ENCODE measurements at places on chromosomes 3 and 15.

DNA sequence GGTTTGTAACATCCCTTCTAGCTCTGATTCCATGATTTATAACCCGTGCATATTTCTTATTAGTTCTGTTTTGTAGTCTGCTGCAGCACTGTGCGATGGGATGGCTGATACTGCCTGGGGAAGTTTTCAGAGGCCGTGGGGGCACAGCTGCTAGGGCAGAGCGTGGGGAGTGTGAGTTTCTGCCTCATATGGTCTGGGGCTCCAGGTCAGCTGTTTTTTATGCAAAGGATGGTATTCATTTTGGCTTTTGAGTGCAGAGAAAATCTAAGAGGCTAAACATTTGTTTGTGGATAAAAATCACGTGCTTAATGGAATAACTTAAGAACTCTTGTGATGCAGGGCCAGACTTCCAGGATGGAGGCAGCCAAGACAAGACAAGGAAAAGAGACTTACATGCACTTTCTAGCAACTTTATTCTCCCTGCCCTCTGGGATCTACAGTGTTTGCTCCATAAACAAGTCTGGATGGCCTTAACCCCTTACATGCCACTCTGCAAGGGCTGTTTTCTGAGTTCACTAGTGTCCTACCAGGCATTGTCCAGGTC is 45.5 kb upstream of the CFAP161 start:
- no peak for DNase-seq

DNA sequence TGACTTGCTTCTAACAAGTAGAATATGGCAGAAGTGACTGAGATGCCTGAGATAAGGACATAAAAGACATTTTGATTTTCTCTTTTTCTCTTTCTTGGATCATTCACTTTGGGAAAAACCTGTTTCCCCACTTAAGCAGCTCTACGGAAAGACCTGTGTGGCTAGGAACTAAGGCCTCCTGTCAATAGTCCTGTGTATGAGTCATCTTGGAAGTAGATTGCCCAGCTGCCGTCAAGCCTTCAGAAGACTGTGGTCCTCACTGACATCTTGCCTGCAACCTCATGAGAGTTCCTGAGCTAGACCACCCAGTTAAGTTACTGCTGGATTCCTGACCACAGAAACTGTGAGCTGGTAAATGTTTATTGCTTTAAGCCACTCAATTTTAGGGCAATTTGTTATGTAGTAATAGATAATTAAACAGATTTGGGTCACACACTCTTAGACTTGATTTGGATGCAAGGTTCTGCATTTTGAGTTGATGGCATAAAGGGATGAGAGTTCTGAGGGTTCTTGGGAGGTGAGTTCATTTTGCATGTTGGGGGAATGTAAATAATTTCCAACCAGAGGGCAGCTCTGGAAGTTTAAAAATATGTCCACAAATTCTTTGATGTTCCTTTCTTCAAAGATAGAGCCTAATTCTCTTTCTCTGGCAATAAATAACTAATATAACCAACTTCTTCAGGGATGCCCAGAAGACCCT is 229.2 kb downstream of the SQOR start:
- DNase-seq = no peak

DNA sequence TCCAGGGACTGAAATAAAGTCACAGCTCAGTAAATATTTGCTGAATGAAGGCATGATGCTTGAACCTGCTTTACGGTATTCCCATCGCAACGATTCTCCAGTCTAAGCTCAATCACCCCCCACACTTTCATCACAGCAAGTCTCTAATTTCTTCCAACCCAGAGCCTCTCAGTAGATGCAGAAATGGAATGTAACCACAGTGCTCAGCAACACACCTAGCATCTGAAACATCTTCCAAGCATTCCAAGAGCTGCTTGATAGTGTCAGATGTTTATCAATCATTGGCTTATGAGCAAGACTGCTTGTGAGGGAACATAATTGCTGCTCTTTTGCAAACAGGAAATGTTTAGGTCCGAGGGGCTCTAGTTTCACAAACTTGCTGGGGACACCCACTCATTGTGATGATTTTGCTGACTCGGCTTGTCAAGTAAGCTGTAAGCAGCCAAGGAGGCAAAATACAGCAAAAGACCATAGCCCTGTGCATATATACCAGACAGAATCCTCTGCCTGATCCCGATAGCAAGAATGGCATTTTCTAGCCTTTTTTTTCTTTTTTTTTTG is 751.2 kb downstream of the NR2F2 start:
- no peak for DNase-seq

- DNase-seq = no peak
Measured at GRCh38 chr3:112786881-112787579, 59.6 kb downstream of the CD200R1L start.

GRCh38 chr3:169144731-169145130 is 518.8 kb downstream of the MECOM start:
- DNase-seq = no peak

DNA sequence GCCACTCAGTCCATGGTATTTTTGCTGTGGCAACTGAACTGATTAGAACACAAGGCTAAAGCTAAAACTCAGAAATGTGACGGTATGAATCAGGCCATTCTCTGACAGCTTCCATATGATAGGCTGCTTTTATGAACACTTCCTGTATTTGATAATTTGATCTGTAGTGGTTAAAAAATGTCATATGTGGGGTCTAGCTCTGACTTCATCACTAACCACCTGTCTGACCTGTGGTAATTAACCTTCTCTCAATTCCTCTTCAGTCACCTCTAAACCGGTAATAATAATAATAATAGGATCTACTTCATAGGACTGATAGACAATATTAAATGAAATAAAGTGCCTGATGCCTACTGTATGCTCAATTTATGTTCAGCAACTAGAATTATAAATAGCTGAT is 223.2 kb downstream of the MBNL1 start:
- DNase-seq = no peak

- no peak for DNase-seq
Measured at GRCh38 chr15:77768107-77768506, 135.4 kb upstream of the LINGO1 start.

GRCh38 chr3:39052583-39052982 is 767 bp downstream of the WDR48 start:
- no peak for DNase-seq

DNA sequence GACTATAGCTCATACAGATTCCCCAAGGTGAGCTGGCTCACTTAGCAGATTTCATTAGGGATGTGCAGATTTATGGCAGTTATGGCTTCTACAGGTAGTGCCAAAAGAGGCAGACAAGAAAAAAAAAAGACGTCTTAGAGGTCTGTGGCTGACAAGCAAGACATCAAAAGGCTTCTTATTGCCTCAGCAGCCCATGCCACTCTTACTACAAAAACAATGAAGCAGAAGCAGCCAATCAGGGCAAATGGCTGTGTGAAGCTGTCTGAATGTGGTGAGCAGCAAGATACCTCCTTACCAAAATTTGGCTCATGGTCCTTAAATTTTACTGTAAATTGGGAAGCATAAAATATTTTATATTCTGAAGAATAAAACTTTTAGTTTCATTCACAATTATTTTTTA is 557.5 kb upstream of the GOLIM4 start:
- no peak for DNase-seq

DNA sequence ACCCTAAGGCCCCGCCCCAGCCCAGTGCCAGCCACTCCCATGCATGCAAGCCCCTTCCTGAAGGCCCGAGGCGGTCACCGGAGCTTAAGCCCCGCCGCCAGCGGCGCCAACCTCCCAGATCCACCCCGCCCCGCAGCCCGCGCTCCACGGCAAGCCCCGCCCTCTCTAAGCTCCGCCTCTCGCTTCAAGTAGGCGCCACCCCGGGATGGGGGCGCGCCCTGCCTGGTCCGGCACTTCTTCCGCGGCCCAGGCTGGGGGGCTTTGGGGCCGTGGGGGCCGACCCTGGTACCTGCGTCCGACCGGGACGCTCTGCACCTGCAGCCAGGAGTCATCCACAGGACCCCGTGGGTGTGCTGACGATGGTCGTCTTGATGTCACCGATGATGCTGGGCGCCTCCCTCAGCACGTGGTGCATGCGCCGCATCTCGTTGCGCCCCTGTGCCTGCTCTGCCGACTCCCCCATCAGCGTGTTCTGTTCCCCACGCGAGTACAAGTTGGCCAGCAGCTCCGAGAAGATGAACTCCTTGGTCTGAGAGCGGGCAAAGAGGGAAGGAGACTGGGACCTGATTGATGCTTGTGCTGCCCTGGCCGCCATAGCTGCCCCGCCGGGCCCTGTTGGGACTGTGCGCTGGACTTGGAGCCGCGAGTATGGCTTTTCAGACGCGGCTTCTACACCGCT is 26.1 kb upstream of the CSPG4 start:
- DNase-seq = peak; percentile 82

DNA sequence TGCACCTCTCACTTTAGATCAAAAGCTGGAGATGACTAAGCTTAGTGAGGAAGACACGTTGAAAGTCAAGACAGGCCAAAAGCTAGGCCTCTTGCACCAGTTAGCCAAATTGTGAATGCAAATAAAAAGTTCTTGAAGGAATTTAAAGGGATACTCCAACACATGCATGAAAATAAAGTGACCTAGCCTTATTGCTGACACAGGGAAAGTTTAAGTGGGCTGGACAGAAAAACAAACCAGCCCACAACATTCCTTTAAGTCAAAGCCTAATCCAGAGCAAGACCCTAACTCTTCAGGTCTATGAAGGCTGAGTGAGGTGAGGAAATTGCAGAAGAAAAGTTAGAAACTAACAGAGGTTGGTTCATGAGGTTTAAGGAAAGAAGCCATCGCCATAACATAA is 100.6 kb upstream of the PSMD6 start:
- DNase-seq = no peak

DNA sequence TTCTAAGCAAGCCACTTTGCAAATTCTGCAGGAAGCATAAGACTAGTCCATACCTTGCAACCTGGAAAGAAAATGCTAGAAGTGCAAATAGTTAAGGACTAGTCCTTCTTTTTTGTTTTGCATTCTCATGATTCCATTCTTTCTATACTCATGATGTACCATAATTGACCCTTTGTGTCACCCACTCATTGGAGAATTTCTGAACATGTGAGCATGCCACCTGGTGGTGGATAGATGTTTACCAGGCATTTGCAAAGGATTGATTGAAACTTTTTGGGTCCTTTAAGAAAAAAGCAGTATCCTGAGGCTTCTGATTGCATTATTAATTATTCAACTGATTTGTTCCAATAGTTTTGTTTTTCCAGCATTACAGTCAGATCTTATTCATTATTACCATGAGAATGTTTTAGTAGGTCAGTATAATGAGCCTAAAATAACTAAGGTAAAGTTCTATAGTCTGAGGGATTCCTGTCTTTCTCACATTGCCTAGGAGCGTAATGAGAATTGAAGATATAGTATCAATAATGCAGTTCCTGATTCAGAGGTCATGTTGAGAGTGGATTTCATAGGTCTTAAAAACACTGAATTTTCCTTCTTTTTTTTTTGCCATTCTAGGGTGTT is 20.2 kb upstream of the DIPK2A start:
- DNase-seq = peak; percentile 27
